ENCODE measurements at places on chromosomes 13 and 19.

GRCh38 chr13:91078093-91078679 is 269.3 kb upstream of the MIR17HG start:
- DNase-seq = no peak

DNA sequence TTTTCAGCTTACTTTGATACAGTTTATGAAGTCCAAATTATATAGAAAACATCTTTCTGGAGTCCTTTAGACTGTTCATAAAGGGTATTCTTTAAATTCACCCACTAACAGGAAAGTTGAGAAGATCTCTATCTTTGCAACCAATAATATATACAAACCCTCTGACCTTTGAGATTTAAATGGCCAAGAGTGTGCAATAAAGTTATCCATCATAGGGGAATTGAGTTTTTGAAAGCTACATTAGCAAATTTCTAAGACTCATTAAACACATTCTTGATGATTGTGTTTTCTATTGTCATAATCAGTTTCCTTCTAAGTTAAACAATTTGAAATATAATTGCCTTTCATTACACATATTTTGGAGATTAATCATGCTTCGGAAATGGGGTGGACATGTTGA is 15.9 kb downstream of the FLT1 start:
- DNase-seq = no peak

GRCh38 chr13:67017276-67017675 is 212.9 kb downstream of the PCDH9 start:
- no peak for DNase-seq

GRCh38 chr13:110984381-110984780 is 69.5 kb upstream of the ANKRD10 start:
- DNase-seq = no peak

DNA sequence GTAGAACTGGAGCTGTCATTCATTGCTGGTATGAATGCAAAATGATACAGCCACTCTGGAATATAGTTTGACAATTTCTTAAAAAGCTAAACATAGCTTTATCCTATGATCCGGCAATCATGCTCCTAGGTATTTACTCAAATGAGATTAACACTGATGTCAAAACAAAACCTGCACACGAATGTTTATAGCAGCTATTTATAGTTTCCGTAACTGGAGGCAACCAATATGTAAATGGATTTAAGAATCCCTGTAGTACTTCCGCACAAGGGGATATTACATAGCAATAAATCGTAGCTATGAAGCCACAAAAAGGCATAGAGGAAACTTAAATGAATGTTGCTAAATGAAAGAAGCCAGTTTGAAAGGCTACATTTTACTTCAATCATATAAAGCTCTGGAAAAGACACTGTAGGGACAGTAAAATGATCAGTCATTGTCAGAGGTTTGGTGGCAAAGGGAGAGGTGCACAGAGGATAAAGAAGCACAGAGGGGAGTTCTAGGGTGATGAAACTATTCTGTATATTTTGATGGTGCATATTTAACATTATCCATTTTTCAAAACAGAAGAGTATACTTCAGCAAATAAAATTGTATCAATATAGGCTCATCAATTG is 1893.0 kb upstream of the PCDH20 start:
- DNase-seq = no peak

- DNase-seq = no peak
Measured at GRCh38 chr13:98761126-98761985, 8.9 kb upstream of the SLC15A1 start.

DNA sequence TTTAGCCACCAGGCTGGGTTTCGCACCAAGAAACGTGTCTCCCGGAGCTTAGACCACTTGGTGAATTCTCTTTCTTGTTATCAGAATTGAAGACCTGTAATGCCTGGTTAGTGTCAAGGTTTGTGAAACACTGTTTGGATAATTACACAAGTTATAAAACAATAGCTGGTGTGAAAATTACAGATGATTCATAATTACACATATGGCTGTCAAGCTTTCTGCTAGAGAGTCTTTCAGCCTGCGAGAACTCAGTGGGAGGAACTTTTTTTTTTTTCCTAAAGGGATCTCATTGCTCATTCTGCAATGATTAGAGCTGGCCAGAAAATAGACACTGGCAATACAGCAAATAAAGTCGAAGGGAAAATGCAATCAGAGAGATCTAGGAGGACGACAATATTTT is 13.4 kb upstream of the KLK4 start:
- no peak for DNase-seq

DNA sequence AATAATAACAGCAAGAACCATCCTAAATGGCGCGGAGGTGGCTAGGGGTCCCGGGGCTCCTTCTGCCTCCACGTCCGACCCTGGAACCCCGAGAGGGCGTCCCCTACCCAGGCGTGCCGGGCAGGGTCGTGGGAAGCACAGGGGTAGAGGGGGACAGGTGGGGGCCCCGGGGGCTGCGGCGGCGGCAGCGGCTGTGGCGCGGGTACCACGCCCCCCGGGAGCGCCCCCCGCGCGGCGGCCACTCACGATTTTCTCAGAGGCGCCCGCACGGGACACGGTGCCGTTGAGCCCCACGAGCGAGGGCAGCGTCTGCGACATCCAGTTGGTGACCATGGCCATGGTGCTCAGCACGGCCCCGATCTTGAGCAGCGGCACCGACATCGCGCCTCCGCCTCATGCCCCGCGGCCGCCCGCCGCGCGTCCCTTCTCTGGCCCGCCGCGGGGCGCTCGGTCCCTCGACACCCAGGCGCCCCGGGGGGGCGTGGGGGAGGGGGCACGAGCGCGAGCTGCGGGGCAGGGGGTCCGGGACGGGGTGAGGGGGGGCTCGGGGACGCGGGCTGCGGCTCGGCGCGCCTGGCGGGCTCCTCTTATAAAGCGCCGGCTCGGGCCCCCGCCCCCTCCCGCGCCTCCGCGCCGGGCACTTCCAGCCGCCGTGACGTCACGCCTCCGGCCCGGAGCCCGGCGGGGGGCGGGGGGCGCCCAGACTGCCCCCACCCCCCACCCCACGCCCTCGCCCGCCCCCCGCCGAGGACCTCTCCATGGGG is 22.9 kb downstream of the OLFM2 start:
- DNase-seq = peak; percentile 19

DNA sequence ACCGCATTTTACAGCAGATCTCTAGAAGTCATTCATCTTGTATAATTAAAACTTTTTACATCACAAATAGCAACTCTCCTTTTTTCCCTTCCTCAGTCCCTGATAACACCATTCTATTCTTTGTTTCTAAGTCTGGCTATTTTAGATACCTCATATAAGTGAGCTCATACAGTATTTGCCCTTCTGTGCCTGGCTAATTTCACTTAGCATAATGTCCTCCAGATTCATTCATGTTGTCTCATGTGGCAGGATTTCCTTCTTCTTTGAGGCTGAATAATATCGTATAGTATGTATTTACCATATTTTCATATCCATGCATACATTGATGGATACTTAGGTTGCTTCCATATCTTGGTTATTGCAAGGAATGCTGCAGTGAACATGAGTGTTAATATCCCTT is 362.0 kb downstream of the RFC3 start:
- DNase-seq = no peak

- no peak for DNase-seq
Measured at GRCh38 chr19:7908742-7909461, 5.2 kb downstream of the MAP2K7 start.

DNA sequence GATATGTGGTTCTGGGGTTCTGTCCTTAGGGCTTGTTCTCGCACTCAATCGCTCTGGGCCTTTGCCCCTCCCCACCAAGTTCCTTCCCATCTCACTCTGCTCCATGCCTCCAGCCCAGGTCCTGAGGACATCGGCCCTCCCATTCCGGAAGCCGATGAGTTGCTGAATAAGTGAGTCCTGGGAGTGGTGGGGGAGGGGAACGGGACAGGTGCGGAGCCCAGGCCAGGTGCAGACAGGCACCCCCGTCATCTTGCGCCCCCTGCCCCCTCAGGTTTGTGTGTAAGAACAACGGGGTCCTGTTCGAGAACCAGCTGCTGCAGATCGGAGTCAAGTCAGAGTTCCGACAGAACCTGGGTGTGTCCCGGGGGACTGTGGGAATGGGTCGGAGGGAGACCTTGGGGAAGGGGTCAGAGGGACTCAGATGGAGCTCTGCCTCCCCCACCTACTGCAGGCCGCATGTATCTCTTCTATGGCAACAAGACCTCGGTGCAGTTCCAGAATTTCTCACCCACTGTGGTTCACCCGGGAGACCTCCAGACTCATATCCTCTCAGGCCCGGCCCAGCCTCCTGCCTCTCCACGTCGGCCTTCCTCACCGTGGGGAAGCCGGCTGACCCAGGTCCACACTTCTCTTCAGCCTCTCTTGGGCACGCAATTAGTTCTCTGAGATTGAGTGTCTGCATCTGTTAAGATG is 10.1 kb downstream of the FUZ start:
- no peak for DNase-seq

DNA sequence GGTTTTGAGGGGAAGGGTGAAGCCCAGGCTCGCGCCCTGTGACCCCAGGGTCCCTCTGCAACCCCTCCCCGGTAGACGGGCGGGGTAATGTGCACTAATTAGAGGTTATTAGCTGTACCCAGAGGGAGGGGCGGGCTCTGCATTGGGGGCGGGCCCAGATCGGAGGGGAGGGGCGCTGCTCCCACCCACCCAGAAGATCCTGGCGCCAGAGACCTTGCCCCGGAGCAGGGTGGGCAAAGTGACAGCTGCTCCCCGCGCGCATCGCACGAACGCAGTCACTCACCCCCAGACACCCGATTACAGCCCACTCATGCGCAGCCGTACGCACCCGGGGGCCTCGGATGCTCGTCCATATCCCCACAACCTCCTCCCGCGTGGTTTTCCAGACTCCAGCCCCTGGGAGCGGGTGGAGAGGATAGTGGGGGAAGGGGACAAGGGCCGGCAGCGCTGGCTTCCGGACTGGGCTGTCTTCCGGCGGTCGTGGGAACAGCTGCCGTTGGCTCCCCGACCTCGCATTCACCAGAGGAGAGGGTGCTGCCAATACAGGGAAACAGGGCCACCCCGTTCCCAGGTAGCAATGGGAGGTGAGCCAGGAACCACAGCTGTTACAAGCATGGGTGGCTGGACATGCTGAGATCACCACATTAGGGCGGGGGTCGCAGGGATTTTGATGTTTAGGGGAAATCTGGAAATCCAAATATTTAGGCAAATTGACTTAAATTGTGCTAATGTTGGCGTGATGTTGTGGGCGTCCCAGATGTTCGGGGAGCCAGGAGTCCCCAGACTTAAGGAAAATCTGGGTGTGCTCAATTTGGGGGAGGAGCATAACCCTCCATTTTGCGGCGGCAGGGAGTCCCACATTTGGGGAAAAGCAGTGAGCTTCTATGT is 2.9 kb upstream of the HOOK2 start:
- peak; percentile 62 for DNase-seq

DNA sequence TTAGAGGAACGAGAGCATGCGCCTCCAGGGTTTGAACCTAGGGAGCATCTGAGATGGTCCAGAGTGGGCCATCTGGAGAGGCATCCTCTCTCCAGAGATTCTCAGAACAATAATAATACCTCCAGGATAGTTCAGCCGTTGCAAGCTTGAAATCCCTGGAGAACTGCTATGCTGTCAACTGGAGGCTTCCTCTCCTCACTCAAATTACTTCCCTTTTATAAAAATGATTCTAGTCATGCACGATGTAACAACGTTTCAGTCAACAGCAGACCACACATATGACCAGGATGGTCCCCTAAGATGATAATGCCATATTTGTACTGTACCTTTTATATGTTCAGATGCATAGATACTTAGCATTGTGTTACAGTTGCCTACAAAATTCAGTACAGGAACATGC is 108.7 kb downstream of the SHISA2 start:
- no peak for DNase-seq

DNA sequence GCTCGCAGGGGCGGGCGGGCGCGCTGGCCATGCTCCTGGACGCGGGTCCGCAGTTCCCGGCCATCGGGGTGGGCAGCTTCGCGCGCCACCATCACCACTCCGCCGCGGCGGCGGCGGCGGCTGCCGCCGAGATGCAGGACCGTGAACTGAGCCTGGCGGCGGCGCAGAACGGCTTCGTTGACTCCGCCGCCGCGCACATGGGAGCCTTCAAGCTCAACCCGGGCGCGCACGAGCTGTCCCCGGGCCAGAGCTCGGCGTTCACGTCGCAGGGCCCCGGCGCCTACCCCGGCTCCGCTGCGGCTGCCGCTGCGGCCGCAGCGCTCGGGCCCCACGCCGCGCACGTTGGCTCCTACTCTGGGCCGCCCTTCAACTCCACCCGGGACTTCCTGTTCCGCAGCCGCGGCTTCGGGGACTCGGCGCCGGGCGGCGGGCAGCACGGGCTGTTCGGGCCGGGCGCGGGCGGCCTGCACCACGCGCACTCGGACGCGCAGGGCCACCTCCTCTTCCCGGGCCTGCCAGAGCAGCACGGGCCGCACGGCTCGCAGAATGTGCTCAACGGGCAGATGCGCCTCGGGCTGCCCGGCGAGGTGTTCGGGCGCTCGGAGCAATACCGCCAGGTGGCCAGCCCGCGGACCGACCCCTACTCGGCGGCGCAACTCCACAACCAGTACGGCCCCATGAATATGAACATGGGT is 599 bp downstream of the ZIC2 start:
- peak; percentile 35 for DNase-seq

- DNase-seq = no peak
Measured at GRCh38 chr13:79659121-79659521, 178.2 kb downstream of the NDFIP2 start.

GRCh38 chr19:21593008-21593481 is 87.6 kb downstream of the ZNF429 start:
- DNase-seq = no peak

GRCh38 chr19:44684892-44685863 is 13.8 kb upstream of the CEACAM16 start:
- DNase-seq = peak; percentile 10

GRCh38 chr19:40445780-40446262 is 1.7 kb upstream of the SERTAD3 start:
- no peak for DNase-seq

- DNase-seq = no peak
Measured at GRCh38 chr19:8334458-8335342, 8.4 kb downstream of the KANK3 start.

- DNase-seq = no peak
Measured at GRCh38 chr13:49641801-49642291, 13.5 kb downstream of the ARL11 start.

DNA sequence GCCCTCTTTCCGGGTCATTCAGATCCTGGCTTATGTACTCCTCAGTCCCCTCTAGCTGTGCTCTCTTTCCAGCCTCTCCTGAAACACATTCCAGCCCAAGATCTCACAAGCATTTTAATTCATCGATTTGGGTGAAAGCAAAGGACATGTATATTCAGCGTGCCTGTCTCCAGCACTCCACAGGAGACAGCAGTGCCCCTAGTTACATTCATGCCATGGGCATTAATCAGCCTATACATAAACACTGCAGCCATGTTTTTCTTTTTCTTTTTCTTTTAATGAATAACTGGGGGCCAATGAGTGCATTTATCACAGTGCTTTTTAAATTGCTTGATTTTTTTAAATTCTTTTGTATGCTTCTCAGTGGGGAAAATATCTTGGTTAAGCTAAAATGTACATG is 199.1 kb downstream of the DCT start:
- no peak for DNase-seq

- DNase-seq = peak; percentile 62
Measured at GRCh38 chr13:48975101-48975855, 434 bp upstream of the FNDC3A start.

GRCh38 chr19:33186431-33187182 is 7.5 kb upstream of the LRP3 start:
- DNase-seq = no peak

GRCh38 chr13:54185101-54185500 is 1156.5 kb downstream of the OLFM4 start:
- DNase-seq = no peak
